Esophagus muscularis mucosa (tissue), 4 donors: ENCODE measurements at places on chromosomes 12 and 14.
A peak's percentile ranks its signal among the peaks of the same experiment; 100 is the strongest.

DNA sequence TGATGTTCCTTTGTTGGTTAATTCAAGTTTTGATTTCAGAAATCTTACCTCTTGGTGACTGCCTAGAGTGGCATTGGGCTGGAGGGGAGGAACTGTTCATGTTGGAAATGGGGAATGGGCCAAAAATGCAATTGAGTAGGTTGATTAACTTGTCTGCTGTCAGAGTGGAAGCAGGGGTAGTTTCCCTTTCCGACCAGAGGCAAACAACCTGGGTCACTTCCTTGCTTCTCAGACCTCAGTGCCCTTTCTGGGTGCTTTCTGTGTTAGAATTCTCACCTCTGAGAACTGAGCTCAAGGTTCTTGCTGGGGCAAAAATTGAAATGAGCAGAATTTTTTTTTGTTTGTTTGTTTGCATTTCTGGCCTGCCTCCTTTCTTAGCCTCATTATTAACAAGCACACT lies 2.3 kb upstream of the M6PR start:
- DNase-seq = no peak
- no peak overlapping the region for H3K27ac ChIP-seq
- H3K27me3 ChIP-seq = no peaks in the 10 kb centered on the region
- peaks cover 31% of the 10 kb centered on the region for H3K4me1 ChIP-seq
- peaks cover 6% of the 10 kb centered on the region for H3K36me3 ChIP-seq

GRCh38 chr12:93879476-93880421 lies 202.6 kb downstream of the CRADD start:
- no peak overlapping the region for H3K27ac ChIP-seq
- H3K4me1 ChIP-seq = peaks cover 14% of the 10 kb centered on the region
- DNase-seq = peak; percentile 66
- no peak overlapping the region for H3K4me3 ChIP-seq

GRCh38 chr14:53341324-53341723 lies 188.2 kb upstream of the DDHD1 start:
- DNase-seq = no peak
- H3K4me3 ChIP-seq = no peak overlapping the region
- H3K4me1 ChIP-seq = no peaks in the 10 kb centered on the region
- no peaks in the 10 kb centered on the region for H3K27me3 ChIP-seq

GRCh38 chr12:39780913-39781446 lies 161.4 kb upstream of the ABCD2 start:
- H3K27me3 ChIP-seq = no peaks in the 10 kb centered on the region
- peaks cover 5% of the 10 kb centered on the region for H3K4me1 ChIP-seq
- no peaks in the 10 kb centered on the region for H3K36me3 ChIP-seq
- DNase-seq = no peak
- H3K27ac ChIP-seq = no peak overlapping the region
